ENCODE measurements at places on chromosomes 2 and 18. TPM values are rescaled to one million over a fixed set of nuclear protein-coding genes. Genes with fewer than 3 reads are reported as not detected.

DNA sequence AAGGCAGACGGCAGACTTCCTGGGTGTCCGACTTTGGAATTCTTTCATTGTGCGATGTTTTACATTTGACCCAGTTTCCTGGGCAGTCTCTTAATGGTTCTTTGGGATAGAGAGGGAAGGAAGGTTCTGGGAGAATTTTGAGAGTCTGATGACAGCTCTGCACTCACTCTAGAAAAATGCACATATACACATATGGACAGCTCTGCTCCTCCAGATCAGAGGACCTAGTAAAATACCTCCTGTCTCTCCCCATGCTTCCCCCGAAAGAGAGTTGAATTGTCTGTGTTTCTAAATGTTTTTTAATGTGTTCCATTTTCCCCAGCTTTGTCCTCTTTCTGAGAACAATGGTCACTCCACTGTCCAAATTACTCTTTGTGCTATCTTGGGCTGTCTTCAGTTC is 102.0 kb upstream of the CXCR4 start:
- no peak for DNase-seq

The STARD6 gene
- total RNA-seq: not detected

The CYB5A gene
- total RNA-seq: not detected

- no peak for DNase-seq
Observed at GRCh38 chr18:6054256-6054842, 159.0 kb upstream of the TMEM200C start.

The SLC35F6 gene
- total RNA-seq: 15.0 TPM

DNA sequence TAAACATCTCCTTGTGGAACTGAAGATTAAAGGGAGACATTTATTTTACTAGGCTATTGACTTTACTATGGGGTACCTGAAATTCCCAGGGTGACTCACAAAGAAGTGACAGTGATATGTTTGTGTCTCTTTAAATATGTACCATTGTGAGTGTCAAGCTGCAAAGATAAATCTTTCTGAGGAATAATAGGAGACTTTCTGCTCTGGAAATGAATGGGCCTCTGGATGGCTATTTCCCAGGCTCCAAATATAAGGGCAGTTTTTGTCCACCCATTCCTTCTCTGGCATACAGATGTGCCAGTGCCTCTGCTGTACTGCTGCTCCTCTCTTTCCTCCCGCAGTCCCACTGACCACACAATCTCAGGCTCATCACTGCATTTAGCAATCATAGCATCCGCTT is 586.4 kb upstream of the CNTNAP5 start:
- DNase-seq: no peak

DNA sequence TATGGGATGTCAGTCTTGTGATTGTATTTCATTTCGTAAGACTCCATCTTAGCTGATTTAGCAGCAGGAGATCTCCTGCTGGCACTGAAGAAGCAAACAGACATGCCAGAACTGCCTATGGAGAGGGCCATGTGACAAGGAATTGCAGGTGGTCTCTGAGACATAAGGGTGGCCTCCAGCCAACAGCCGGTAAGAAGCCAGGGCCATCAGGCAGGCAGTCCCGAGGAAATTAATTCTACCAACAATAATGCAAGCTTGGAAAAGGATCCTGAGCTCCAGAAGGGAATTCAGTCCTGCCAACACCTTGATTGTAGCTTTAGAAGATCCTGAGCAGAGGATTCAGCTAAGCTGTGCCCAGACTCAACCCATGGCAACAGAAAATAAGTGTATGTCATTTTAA is 87.1 kb upstream of the DNAJC10 start:
- DNase-seq: no peak

DNA sequence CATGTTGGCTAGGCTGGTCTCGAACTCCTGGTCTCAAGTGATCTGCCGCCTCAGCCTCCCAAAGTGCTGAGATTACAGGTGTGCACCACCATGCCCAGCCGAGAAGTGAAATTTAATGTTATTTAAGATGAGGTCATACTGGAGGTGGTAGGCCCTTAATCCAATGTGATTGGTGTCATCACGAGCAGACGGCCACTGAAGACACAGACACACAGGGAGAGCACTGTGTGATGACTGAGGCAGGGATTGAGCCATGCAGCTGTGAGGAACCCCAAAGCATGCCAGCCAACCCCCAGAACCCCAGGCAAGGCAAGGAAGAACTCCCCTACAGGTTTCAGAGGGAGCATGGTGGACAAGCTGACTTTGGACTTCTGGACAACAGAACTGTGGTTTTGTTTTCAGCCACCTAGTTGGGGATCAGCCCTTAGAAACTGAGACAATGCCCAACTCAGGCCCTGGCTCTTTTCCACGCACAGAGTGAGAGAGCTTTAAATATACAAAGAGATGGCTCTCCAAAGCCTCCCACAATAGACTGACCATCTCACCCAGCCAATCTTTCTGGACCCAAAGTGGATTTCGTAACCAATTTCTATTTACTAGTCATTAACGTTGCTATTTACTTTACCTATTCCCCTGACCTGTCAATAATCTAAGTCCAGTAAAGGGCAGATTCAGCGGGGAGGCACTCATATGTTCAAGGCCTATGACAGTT is 34.2 kb downstream of the TBC1D8 start:
- DNase-seq: no peak

GRCh38 chr2:226310146-226310545 is 489.5 kb downstream of the IRS1 start:
- DNase-seq: no peak

The CYS1 gene
- total RNA-seq: 0.17 TPM

- no peak for DNase-seq
Observed at GRCh38 chr2:4324531-4324930, 621.2 kb downstream of the DCDC2C start.

GRCh38 chr2:160376576-160376975 is 117.0 kb downstream of the RBMS1 start:
- no peak for DNase-seq

GRCh38 chr2:213166109-213166508 is 14.7 kb upstream of the IKZF2 start:
- DNase-seq: peak; percentile 86

- DNase-seq: no peak
Observed at GRCh38 chr18:75489493-75490190, 62.1 kb upstream of the SMIM21 start.

- DNase-seq: no peak
Observed at GRCh38 chr2:124778076-124778475, 753.0 kb downstream of the CNTNAP5 start.

- DNase-seq: no peak
Observed at GRCh38 chr18:74540652-74541421, 6.5 kb downstream of the CNDP1 start.

Data from OCI-LY7 (cell line).